Pancreas (tissue), 10 donors: ENCODE measurements at places on chromosomes 3 and 15.

DNA sequence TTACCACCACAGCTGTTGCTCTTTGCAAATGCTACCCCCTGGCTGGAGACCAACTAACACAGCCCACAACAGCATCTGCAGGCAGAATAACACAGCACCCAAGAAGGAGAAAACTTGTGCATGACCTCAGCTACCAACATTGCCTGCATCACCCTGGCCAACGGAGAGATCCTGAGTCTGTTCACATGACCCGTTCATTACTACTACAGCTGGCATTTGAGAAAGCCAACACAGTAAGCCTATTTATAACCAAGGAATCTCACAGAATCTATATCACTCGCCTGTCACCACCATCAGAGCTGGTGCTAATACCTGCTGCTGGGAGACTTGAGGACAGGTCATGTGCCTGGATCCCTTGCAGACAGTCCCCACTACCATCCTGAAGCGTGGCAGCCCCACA is 215.2 kb downstream of the POLQ start:
- H3K27me3 ChIP-seq: no peaks in the 10 kb centered on the region
- H3K27ac ChIP-seq: no peak overlapping the region
- no peak for DNase-seq
- H3K36me3 ChIP-seq: no peaks in the 10 kb centered on the region
- H3K4me1 ChIP-seq: no peaks in the 10 kb centered on the region
- H3K4me3 ChIP-seq: no peak overlapping the region

DNA sequence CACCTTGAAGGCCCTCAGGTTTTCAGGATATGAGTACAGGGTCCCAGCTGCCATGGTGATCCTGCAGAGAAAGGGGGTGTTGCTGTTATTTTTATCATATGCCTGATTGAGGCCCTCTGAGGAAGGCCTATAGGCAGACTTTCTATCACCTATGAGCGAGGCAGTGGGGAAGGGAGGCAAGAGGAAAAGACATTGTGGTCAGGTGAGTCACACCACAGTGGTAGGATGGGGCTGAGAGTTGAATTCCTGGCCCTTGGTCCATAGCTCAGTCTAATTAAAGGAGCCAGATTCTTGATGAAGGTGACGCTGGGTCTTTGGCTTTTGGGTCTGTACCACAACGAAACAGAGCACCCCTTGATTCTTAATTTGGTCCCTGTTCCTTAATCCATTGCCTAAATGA is 72.7 kb downstream of the ZNF621 start:
- no peak overlapping the region for H3K27ac ChIP-seq
- no peak for DNase-seq
- H3K4me3 ChIP-seq: no peak overlapping the region

- H3K4me3 ChIP-seq: no peak overlapping the region
- no peaks in the 10 kb centered on the region for H3K27me3 ChIP-seq
- no peaks in the 10 kb centered on the region for H3K36me3 ChIP-seq
- DNase-seq: no peak
- H3K27ac ChIP-seq: no peak overlapping the region
- no peaks in the 10 kb centered on the region for H3K4me1 ChIP-seq
Observed at GRCh38 chr15:55552926-55553325, 35.2 kb downstream of the PYGO1 start.

DNA sequence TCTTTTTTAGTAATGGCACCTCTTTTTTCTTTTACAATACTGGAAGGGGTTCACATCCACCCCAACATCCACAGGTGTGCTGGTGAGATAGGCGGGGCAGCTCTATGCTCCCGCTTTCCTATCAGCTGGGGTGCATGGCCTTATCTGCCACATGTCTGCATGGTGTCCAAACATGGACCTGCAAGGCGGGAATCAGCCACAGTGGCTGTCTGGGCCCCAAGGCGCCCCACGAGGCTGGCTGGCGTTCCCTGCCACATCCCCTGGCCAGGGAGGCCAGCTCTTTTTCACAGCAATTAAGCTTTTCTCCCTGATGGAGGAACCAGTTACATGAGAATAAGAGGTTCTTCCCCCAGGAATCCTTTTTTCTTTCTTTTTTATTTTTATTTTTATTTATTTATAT is 30.9 kb upstream of the GOLGA6L2 start:
- DNase-seq: no peak
- H3K4me1 ChIP-seq: no peaks in the 10 kb centered on the region
- H3K36me3 ChIP-seq: no peaks in the 10 kb centered on the region
